HuH-7.5 (cell line): ENCODE measurements at places on chromosomes 1 and 21.

- no peak for DNase-seq
Measured at GRCh38 chr21:45611296-45611695, 32.2 kb upstream of the PCBP3 start.

DNA sequence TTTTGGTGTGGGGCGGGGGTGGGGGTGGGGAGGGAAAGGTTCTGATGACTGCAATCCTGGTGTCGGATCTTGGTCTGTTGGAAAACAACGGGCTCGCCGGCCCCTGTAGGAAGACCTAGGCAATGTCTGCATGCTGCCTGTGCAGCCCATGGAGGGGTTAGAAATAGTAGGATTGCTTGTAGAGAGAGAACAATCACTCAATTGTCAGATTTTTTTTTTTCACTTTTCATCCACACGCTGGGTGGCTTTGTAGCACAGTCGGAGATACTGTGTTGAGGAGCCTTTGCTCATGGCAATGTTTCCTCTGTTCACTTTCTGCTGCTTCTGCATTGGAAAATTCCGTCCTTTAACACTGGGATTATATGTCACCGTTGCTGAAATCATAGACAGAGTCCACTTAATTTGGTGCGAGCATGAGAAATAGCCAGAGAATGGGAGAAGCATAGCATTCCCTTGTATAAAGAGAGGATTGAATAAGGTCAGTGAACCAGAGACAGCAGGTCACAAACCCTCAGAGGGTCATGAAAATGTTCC, 107.5 kb downstream of the MRPS6 start:
- DNase-seq, result no peak

DNA sequence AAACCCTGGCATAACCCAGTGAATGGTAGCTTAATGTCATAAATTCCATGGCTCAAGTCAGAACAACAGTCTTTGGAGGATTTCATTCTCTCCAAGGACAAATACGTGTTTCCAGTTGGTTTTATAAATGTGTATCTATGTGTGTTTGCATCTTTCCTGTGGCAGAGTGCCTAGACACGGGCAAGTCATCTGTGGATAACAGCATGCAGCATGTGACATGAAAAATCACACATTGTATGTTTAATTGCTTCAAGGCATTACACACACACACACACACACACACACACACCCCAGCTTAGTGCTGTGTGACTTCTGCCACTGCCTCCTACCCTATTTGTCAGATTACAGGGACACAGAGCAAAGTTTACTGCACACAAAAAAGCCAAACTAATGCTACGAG, 68.2 kb upstream of the SSX2IP start:
- DNase-seq, result no peak

DNA sequence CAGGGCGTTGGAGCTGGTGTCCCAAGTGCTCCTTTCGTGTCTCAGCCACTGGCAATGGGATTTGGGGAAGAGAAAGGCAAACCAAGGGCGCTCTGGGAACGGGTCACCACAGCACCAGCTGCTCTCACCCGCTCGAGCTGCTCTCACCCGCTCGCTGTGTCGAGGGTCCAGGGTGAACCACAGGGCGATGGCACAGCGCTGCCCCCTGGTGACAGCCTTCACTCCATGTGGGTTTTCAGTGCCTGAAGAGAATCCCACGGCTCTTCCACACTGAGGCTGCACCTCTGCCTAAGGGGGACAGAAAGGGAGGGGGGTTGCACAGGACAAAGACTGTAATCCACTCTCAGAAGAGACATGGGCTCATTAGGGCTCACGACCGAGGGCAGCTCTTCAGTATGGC, 7.1 kb upstream of the CLDN19 start:
- peak; percentile 57 for DNase-seq

- DNase-seq, result no peak
Measured at GRCh38 chr1:173407846-173408245, 69.3 kb upstream of the PRDX6 start.

DNA sequence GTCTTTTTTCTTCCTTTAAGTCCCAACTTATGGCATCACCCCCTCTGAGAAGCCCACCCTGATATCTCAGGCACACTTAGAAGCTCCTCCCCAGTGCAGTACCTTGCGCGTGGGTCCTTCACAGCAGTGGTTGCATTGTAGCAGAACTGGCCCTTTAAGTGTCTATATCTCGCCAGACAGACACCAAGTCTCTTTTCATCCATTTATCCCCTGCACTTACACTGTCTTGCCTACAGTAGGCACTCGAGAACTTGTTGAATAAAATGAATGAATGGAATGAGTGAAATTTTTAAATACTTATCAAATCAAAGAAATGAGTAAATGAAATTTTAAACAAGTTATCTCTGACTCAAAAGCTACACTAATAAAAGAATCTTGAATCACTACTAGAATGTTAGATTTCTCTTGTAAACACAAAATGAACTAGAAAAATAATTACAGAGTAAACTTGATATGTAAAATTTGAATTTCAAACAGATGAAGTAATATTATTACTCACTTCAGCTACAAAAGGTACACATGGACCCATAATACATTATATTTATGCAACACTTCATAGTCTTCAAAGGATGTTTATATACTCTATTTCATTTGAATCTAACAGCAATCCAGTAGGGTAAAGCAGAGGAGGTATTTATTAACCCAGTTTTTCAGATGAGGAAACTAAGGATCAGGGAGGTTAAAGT, 54.7 kb upstream of the MAN1A2 start:
- peak; percentile 15 for DNase-seq

DNA sequence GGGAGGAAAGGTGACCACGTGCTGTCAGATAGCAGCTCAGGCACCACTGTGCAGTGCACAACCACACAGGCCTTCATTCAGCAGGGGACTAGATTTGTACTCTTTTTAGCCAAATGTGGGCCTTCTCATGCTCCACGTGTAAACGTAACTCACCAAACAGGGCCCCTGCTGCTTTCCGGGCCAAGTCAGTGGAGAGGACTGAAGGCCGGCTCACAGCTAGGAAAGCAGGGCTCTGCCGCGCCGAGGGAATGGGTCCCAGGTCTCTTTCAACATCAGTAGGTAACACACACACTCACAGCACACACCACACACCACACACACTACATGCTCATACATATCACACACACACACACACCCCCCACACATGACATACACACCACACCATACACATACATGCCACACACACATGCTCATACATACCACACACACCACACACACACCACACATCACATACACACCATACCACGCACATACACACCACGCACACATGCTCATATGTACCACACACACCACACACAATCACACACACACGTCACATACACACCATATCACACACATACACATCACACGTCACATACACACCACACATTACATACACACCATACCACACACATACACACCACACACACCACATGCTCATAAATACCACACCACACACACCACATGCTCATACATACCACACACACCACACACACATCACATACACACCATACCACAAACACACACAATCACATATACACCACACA, 124.0 kb upstream of the ERG start:
- DNase-seq, result no peak

- no peak for DNase-seq
Measured at GRCh38 chr1:165080253-165080896, 276.1 kb downstream of the LMX1A start.

DNA sequence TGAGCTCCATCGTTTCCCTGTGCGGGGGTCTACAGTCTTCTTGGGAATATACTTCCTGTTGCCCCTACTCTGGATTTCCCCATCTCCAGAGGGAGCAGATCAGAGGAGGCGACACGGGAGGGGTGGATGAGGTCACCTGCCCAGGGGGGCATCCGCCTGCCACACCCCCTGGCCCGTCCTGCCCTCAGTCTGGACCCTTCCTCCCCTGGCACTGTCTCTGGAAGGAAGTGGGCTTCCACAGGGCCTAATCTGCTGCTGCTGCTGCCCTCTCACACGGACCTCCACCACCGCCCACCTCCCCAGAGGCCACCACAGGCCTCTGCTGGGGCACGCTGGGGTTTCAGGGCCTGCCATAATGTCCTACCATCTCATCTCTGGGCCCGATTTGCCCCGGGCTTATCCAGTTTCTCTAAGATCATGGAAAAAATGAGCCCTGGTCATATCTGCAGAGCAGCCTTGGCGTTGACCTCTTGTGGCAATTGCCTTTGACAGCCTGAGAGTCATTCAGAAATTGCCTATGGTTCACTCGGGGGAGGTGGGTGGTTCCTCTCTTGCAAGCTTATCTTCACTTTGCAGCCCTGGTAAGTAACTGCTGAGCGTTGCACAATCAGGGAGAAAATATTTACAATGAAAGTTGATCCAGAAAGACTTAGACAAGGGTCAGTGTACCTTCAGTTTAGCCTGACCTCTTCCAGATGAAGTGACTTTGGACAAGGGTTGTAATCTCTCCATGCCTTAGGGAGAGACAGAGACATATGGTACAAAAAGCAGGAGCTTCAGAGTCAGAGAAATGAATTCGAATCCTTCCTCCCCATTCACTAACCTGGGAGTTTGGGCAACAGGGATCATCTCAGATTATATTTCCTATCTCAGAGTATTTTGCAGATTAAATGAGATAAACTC, 252.4 kb downstream of the TOMM20 start:
- peak; percentile 83 for DNase-seq

GRCh38 chr1:115954684-115955083, 21.6 kb upstream of the SLC22A15 start:
- DNase-seq, result no peak

GRCh38 chr21:34603002-34603709, 11.8 kb downstream of the RCAN1 start:
- DNase-seq, result peak; percentile 33

GRCh38 chr1:164755690-164756089, 196.7 kb downstream of the PBX1 start:
- DNase-seq, result no peak

- DNase-seq, result no peak
Measured at GRCh38 chr1:198771563-198772153, 132.8 kb downstream of the PTPRC start.

DNA sequence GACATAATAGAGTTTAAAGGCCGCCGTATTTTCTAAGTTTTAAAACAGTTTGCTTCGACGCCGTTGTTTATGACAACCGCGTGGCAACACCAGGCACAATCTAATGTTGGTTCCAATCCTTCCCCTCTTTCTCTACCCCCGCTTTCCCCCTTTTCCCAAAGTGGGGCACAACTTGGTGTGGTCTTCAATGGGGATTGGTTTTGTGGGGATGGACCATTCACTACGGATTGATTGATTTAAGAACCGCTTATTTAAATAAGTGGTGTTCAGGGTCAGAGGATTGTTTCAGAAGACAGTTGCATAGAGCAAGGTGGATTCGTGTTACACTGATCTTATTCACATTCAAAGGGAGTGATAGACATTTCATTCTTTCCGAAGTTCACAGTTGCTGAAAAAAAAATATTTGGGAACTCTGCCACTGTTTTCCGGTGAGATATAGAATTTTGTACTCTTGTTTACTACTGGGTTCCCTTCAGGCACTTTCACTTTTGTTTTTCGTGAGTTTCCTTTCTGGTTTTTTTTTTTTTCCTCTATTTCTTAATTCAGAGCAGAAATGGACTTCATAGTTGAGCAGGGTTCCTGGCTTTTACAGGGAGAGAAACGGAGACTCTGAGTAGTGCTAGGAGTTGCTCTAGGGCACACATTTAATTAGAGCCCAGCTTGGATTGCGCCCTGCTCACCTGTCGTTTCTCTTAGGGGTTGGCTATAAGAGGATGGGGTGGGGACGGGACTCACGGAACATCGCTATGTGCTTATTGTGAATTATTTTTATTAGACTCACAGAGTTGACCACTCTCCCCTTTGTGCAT, 79.6 kb upstream of the AK4 start:
- no peak for DNase-seq

- DNase-seq, result peak; percentile 13
Measured at GRCh38 chr1:89615676-89616598, 17.0 kb upstream of the LRRC8C start.

- DNase-seq, result no peak
Measured at GRCh38 chr1:4268262-4268888, 368.3 kb upstream of the C1orf174 start.

DNA sequence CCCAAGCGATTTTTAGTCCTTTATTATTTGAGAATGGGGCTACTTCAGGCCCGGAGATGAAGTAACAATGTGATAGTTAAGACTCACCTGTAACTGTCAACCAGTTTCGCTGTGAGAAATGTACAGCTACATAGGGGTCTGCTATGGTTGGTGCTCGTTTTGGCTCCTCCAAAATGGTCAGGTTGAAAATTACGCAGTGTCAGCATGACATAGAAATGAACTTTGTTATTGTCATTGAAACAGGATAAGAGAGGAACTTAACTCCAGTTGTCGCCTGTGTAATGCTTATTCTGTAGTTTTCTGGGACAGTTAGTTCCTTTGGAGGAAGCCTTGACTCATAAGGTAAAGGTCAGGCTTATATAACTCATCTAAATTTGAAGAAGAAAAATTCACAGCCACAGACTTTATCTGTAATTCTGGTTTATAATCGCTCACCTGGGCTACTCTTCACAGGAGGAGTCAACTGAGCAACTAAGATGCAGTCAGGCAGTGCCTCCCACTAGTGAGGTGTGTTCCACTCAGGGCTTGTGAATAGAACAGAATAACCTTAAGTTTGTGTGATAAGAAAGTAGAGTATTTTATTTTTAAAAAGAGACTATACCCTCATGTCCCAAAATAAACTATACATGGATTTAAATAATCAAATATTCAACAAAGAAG, 130.9 kb downstream of the CD247 start:
- DNase-seq, result no peak

GRCh38 chr21:46128933-46129571, 26.3 kb downstream of the FTCD start:
- no peak for DNase-seq

DNA sequence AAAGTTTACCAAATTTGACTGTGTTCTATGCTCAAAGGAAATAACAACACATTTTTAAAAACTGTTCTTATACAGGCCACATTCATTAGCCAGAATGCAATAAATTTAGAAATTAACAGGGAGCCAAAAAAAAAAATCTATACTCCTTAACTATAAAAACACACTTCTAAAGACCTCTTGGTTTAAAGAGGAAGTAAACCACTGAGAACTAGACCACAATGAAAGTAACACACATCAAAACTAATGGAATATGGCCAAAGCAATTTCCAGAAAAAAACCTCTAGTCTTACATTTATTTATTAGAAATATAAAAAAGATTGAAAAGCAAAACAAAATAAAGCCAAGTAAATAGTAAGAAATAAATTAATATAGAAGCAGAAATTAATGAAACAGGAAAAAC, 48.9 kb upstream of the GADD45A start:
- no peak for DNase-seq
